ENCODE measurements at places on chromosomes 3 and 15. TPM values are rescaled to one million over a fixed set of nuclear protein-coding genes. Genes with fewer than 3 reads are reported as not detected.

Gene GOLGA8H
- 0.80 TPM for total RNA-seq

Gene RASGRP1
- total RNA-seq: 0.91 TPM

Gene SLC6A11
- total RNA-seq: not detected

Gene ICE2
- total RNA-seq: 30.4 TPM

Gene GNAT1
- not detected for total RNA-seq

Gene PLAAT1
- total RNA-seq: not detected

Gene CCR3
- not detected for total RNA-seq

Gene CPA3
- 33.2 TPM for total RNA-seq

Gene ZNF662
- total RNA-seq: 5.8 TPM

GRCh38 chr3:141294848-141295247, 63.2 kb downstream of the PXYLP1 start:
- DNase-seq: no peak

DNA sequence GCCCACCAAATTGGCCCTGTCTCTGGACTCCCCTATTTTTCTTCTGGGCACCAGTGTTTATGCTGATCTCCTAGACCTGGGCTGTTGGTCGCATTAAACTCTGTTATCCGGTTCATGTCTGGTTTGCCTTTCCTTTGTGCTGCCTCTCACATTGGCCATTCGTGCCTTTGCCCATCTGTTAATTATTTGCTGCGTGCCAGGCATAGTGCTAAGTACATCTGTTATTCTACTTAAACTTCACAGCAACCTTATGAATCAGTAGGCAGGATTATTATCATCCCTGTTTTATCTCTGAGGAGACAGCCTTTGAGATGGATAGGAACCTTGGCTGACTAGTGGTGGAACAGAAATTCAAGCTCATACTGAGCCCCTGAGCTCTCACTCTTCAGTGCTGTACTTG, 76.0 kb downstream of the THSD4 start:
- DNase-seq: no peak

- DNase-seq: no peak
These were observed 2.2 kb downstream of the GABRR3 start for GRCh38 chr3:98032904-98033303.

DNA sequence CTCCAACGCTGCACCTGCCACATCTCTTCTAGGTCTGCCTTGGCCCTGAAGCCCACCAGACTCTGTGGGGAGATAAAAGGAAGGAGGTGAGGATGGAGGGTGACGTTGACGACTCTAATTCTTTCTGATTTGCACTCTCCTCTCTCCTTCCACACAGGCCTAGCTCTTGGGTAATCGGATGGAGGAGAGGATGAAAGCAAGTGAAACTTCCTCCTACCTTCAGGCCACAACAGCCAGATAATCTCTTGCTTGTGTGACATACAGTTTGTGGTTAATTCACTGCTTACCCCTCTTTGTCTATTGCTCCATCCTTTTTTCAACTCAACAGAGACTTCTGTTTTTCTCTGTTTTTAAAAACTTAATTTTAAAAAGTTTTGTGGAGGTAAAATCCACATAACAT, 208.1 kb downstream of the SV2B start:
- no peak for DNase-seq

DNA sequence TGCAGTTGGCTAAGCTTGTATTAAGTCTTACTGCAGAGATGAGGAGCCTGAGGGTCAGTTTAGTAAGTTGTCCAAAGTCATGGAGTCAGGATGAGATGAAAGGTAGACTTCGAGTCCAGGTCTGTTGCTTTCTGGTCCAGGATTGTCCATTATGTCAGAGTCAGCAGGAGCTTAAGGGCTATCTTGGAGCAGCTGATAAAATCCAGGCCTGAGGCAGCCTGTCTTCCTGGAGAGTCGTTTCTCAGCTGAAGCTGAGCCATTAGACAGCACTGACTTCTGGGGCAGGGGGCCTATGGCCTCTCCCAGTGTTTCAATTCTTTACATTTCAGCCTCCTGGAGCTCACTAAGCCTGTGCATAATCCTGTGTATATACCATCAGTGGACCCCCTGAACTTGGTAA, 219.5 kb upstream of the GAP43 start:
- no peak for DNase-seq

DNA sequence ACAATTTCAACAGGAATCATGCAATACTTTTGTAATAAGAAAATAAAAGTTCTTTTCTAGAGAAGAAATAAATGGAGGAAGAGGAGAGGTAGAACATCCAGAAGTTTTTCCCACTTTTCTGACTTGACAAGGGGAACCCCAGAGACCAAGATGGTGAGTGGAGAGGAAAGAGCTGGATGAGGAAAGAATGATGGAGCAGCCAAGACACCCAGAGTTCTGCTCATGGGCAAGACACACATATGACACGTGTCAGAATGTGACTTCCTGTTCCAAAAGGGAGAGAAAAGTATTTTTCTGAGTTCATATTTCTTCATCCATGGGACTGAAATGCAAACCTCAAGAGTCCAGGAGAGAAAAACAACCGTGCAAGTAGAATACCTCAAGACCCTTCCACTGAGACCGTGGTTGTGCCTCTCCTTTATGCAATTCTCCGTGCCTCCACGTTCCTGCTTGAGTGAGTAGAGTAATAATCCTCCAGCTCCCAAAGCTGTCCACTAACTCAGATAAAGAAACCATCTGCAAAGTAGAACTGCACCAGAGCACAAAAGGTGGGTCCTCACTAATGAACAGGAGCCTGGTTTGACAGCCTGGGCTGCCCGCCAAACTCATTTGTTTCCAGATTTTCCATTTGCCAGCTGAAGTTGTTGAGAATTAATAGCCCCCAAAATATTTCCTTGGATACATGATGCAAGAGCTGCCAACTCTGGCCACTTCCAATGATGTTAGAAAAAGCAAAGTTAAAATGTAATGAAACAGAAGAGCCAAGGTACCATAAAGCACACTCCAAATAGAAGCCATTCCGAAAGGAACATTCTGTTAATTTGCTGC, 272.6 kb upstream of the IGF1R start:
- DNase-seq: no peak

DNA sequence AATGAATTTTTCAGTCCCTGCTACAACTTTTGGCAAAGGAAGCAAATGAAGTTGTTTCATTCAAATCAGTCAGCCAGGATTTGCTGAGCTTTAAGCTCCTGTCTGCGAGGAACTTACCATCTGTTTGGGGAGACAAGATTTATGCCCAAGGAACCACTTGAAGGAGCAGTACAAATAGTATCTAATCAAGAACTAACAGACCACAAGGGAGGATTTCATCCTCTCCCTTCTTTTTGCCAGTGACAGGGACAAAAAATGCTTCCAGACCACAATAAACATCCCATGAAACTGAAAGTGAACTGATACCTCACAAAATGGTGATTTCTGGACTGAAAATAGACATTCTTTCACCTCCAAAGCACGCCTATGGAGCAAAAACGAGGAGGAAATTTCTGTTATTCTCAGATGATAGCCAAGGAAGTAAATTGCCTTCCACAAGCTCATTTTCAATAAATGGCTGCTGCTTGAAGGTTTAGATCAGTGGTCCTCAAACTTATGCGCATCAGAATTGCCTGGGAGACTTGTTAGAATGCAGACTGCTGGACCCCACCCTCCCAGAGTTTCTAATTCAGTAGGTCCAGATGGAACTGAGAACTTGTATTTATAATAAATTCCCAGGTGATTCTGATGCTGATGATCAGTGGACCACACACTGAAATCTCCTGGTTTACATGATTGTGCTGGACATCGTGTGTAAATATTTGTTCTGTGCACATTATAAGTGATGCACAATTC, 202.4 kb upstream of the GADL1 start:
- no peak for DNase-seq

DNA sequence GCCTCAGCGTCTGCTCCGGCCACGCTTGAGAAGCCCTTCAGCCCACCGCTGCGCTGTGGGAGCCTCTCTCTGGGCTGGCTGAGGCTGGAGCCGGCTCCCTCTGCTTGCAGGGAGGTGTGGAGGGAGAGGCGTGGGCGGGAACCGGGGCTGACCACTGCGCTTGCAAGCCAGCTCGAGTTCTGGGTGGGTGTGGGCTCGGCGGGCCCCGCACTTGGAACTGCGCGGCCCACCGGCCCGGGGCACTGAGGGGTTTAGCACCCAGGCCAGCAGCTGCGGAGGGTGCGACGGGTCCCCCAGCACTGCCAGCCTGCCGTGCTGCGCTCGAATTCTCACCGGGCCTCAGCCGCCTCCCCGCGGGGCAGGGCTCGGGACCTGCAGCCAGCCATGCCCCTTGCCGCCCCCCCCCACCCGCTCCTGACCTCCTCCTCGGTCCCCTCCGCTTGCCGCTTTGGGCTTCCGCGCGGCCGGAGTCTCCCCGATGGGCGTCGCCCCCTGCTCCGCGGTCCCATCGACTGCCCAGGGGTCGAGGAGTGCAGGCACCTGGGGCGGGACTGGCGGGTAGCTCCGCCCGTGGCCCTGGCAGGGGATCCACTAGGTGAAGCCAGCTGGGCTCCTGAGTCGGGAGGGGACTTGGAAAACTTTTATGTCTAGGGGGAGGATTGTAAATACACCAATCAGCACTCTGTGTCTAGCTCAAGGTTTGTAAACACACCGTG, 106.7 kb downstream of the RAP2B start:
- no peak for DNase-seq

DNA sequence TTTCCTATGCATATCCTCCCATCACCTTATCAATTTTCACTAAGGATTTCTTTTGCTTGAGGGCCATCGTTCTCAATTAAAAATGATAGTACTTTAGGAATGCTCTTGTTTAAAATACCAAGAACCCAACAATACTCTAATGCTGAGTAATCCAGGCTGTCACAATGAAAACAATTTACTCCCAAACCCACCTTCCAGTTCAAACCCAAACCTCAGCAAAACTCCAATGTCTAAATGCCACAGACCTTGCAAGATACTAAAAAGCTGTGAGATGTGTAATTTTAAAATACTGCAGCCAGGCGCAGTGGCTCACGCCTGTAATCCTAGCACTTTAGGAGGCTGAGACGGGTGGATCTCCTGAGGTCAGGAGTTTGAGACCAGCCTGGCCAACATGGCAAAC, 889.8 kb downstream of the ROBO1 start:
- DNase-seq: no peak

DNA sequence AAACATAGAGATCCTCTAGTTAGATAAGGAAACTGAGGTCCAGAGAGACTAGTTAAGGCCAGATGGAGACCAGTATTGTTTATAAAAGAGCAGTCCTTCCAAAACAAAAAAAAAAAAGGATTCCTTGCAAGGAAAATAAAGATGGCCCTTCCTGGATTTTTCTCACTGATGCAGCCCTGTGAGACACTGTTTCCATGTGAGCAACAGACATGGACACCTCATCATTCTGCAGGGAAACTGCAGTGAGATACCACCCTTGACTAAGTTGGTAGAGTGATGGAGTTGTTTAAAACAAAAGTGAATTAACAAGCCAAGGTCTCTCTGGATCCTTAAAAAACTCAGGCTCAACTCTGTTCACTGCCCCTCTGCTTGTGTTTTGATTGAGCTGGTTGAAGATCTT, 65.6 kb upstream of the MYZAP start:
- no peak for DNase-seq

GRCh38 chr3:129001101-129001805, at the start of gene EFCC1:
Gene EFCC1 (plus strand): TSS chr3:129001304. CDS start chr3:129001629, 325 bp downstream.
- DNase-seq: no peak

- no peak for DNase-seq
These were observed 591.7 kb downstream of the RSL24D1 start for GRCh38 chr15:54605043-54605442.

- DNase-seq: no peak
These were observed 60.0 kb downstream of the PLOD2 start for GRCh38 chr3:146100825-146101444.

DNA sequence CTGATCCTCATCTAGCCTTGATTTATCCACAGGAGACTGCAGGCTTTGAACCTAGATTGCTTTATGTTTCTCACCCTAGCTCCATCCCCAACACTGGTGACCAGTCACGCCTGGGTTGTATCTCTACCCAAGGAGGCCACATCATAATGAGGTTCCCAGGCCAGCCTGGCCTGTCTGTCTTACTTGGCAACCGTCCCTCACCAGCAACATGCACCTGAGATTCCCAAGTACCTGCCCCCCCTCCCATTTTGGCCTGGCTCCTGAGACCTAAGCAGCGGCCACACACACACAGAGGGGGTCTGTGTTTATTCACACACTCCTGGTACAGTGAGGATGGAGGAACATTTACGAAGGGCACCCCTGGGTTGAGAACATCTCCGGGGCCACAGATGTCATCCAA, 2.4 kb downstream of the CAMK2N2 start:
- DNase-seq: no peak

GRCh38 chr3:169278092-169278491, 385.4 kb downstream of the MECOM start:
- DNase-seq: no peak

- no peak for DNase-seq
These were observed 131.5 kb upstream of the SLC2A2 start for GRCh38 chr3:171157980-171158379.

- no peak for DNase-seq
These were observed 239.5 kb downstream of the CHL1 start for GRCh38 chr3:436053-436452.

DNA sequence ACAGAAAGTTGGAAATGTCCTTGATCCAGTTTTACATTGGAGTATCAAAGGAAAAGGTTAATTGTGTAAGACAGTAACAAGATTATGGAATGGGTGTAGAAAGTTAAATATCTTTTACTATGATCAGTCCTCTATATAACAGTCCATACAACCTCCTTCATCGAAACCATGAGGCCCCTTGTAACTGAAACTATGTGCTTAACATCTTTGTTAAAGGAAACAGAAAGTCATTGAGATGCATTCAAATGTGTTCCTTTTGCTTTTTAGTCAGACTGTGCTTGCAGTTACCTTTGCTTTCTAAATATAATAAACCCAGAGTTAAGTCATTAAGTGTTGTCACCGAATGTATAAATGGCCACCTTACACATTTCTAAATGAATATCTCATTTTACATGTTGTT, 1298.5 kb downstream of the ROBO2 start:
- no peak for DNase-seq

GRCh38 chr3:188165596-188165995, 11.6 kb downstream of the LPP start:
- DNase-seq: no peak
